ENCODE measurements at places on chromosomes 2 and 18. TPM values are rescaled to one million over a fixed set of nuclear protein-coding genes. Genes with fewer than 3 reads are reported as not detected.

DNA sequence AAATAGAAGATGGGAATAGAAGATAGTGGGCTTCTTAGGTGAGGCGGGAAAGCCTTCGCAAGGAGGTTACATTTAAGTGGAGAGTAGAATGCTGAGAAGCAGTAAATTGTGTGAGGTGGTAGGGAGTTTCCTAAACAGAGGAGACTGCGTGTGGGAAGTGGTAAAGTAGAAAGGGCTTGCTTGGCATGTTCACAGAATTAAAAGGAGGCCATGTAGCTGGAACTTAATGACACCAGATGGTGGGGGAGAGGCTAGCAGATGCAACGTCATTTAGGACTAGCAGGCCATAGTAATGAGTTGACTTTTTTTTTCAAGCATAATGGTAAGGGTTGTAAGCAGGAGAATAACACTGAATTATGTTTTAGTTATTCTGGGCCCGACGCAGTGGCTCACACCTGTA, 13.0 kb upstream of the RTN4 start:
- no peak for DNase-seq

DNA sequence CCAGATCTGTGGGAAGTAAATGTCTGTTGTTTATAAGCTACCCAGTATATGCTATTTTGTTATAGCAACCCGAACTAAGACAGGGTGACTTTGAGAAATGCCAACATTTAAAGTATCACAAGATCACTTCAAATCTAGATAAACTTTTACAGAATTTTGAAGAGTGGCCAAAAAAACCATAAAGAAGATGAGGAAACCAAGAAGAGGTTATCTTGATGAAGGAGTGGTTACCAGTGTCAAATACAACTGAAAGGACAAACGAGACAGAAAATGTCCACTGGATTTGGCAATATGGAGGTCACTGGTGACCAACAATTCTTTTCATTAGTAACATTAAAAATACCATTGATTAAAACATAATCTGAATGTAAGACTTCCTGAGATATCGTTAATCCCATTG, 235.7 kb downstream of the DYM start:
- no peak for DNase-seq

- DNase-seq = no peak
Observed at GRCh38 chr2:12091201-12091806, 344.9 kb downstream of the LPIN1 start.

- DNase-seq = no peak
Observed at GRCh38 chr18:56097621-56098020, 509.6 kb upstream of the TCF4 start.

DNA sequence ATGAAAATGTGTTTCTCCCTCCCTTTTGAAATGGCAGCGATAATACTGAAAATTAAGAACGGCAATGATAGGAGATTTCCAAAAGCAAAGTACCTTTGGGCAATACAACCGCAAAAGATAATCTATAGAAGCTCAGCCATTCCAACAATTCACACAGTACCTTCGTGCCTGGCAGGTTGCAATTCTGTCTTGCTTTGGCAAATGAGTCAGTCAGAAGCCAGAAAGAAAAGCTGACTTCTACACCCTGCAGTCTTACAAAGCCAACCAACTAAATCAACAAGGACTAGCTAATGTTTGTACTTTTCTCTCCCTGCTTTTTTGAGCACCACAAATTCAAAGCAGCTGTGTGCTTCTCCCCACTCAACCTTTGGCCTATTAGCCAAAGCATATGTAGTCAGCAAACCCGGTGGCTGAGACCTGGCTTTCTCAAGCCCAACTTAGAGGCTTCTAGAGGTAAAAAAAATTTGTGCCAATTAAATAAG, 25.7 kb upstream of the ID2 start:
- no peak for DNase-seq

SH3BP4 gene
- total RNA-seq = 45.8 TPM

PTPRM gene
- 14.4 TPM for total RNA-seq

C2orf80 gene
- not detected for total RNA-seq

MRPL30 gene
- total RNA-seq = 49.0 TPM

ZSWIM2 gene
- total RNA-seq = not detected

LCT gene
- not detected for total RNA-seq

CFAP65 gene
- total RNA-seq = not detected
